ENCODE measurements at places on chromosomes 16 and 17. TPM values are rescaled to one million over a fixed set of nuclear protein-coding genes. Genes with fewer than 3 reads are reported as not detected.

KRTAP1-5 gene
- total RNA-seq = not detected

CHST5 gene
- not detected for total RNA-seq

ZACN gene
- 0.48 TPM for total RNA-seq

CLDN7 gene
- total RNA-seq = 0.80 TPM

TBC1D3B gene
- 6.8 TPM for total RNA-seq

TERB1 gene
- not detected for total RNA-seq

MFSD6L gene
- total RNA-seq = 0.13 TPM

UMOD gene
- total RNA-seq = not detected

NPIPA8 gene
- total RNA-seq = not detected

PRAC2 gene
- not detected for total RNA-seq

CIBAR2 gene
- total RNA-seq = not detected

CMTM4 gene
- total RNA-seq = 0.53 TPM

JPH3 gene
- total RNA-seq = not detected

KCNJ18 gene
- not detected for total RNA-seq

UBE2G1 gene
- total RNA-seq = 65.3 TPM

Data from activated CD4-positive, alpha-beta memory T cell treated with anti-CD3 and anti-CD28 coated beads, Interleukin-2, amount 10 ng/mL, durations not matched to agents 7 days and 5 days (primary cell).